ENCODE measurements at places on chromosomes 5 and 9.
A peak's percentile ranks its signal among the peaks of the same experiment; 100 is the strongest.

- no peak for DNase-seq
These were observed at the start of gene ECM2 for GRCh38 chr9:92535940-92536850. Gene ECM2 (minus strand): TSS chr9:92535990. CDS start chr9:92522866, 13,124 bp downstream.

DNA sequence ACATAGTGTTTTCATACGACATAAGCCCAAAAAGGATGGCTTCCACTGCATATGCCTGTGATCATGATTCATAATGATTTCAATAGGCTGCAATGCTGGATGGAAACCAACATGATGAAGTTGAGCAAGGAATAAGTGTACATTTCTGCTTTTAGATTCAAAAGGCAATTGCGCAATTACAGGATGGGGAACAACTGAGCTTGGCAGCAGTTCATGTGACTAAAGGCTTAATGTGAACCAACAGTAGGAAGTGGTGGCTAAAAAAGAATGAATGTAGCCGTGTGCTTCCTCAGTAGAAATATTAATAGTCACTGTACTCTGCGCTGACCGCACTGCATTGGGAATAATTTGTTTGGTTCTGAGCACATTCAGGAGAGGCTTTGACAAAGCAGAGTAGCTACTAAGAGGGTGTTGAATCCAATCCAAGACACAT, 51.2 kb downstream of the SLC1A3 start:
- no peak for DNase-seq

DNA sequence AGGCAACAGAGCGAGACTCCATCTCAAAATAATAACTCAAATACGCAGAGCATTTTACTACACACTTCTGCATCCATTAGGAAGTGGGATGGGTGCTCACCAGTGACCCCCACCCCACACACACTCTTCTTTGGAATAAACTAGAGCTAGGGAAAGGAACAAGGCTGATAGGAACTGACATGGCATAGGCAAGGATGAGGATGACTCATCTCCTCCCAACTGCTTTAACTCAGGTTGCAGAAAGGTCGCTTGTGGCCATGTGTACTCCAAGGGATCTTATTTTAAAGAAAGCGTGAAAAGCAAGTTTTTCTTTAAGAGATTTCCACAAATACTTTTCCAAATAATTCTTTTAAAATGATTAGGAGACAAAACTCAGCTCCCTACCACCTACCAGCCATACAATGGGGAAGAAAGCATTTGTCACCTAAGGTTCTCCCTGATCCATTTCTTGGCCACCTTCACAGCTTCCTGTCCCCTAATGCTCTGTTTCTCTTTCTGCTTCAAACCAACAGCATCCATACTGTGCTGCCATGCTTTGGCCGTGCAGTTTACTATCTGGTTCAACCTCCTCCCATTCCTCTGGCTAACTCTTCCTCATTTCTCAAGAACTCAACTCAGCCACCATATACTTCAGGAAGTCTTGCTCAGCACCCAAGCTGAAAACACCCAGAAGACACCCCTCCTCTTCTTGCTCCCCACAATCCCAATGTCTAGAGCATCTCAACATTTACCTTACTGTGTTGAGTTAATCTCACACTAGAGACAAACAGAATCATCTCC, 211.9 kb downstream of the ACTL7B start:
- no peak for DNase-seq

DNA sequence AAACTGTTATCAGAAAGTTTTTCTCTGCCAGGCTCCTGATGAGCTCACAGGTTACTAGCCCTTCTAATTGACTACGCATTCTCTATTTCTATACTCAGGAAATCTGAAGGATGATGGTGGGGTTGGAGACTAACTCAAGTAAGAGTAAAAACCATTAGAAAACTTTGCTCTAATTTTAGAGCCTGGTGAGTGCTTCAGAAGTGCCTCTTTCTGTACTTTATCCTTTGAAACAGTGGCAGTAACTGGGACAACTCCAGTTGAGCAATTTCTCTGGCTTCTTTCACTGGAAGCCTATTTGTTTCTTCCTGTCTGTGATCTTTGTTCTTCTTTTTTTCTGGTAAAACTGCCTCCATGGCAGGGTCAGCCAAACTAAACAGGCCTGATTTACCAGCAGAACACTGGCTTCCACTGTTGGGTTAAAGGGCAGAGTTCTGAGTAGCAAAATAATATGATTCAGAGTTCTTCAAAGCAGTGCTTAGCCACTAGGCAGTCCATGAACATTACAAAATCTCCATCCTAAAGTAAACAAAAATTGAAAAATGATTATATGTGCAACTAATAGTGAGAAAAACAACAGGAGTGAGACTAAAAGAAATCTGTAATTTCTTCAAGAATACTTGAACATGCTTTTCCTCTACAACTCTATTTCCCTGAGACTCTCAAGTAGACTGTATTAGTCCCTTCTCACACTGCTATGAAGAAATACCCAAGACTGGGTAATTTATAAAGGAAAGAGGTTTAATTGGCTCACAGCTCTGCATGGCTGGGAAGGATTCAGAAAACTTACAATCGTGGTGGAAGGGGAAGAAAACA, 79.8 kb downstream of the MROH2B start:
- DNase-seq: no peak

DNA sequence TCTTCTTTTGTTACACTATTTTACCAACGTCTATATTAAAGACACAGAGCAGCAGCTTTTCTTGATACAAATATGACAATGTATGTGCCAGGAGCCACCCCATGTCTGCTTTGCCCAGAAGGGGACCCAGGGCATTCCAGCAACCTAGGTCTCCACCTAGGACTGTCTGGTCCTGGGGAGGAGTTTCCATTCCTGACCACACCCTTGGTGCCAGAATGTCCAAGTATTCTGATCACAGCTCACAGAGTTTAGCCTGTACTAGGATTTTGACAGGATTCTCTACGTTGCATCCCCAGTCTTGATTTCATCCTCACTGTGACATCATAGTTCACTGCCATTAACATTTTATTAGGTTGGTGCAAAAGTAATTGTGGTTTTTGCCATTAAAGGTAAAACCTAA, 224.7 kb downstream of the SREK1 start:
- DNase-seq: no peak

- DNase-seq: no peak
These were observed 5.0 kb downstream of the NSMF start for GRCh38 chr9:137454145-137454596.

- DNase-seq: no peak
These were observed 224.6 kb downstream of the PLK2 start for GRCh38 chr5:58235299-58235698.

- DNase-seq: no peak
These were observed 53.4 kb downstream of the SNX18 start for GRCh38 chr5:54570916-54571315.

DNA sequence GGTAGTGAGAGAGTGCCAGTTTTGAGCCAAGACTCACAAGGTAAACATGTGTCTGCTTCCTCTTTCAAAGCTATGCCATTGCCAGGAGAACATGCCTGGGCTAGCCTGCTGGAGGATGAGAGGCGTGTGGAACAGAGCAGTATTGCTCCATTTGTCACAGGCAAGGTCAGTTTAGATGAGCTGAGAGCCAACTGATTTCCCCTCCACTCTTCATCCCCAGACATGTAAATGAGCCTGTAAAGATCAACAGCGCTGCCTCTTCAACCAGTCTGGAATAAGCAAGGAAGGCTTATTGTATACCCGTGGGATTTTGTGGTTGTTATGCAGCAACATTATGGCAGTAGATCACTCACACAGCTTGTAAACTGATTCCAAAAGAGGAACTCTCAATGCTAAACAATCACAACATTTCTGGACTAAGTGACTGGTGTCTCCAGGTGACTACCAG, 8.2 kb upstream of the GDNF start:
- DNase-seq: no peak

DNA sequence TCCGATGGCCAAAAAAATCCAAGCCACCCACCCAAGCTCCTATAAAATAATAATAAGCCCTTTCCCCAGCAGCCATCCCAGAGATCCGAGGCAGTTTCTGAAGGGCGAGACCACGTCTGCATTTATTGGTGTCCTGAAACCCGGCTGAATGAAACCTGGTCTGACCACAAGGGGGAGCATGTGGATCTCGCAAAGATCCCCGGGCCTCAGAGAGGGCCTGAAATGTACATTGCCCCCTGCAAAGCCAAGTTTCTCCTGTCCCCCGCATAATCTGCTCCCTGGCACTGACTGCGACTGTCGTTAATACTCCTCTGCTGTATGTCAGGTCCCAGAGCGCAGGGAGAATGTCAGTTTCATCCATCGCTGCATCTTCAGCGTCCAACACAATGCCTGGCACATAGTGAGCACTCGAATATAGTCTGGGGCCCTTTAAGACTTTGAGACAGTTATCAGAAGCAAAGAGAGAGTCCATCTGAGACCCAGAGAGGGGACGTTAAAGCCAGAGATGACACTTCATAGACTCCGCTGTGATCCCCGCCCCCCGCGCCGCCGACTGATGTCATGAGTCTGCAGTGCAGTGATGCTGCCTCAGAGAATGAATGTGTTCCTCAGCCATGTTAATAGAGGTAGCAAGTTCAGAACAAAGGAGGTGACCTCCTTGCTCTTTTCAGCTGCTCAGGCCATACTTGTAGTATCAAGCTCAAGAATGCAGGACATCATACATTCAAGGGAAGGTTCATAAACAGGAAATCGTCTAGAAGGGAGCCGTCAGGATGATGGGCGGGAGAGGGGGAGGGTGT, 74.5 kb upstream of the BARHL1 start:
- peak; percentile 43 for DNase-seq

- DNase-seq: no peak
These were observed 46.8 kb upstream of the CLPTM1L start for GRCh38 chr5:1391691-1392090.

- no peak for DNase-seq
These were observed 43.7 kb downstream of the SECISBP2 start for GRCh38 chr9:89361816-89362646.

- DNase-seq: no peak
These were observed 4.5 kb downstream of the SPARC start for GRCh38 chr5:151682240-151682639.

- DNase-seq: no peak
These were observed 250.3 kb downstream of the ASTN2 start for GRCh38 chr9:117164512-117164911.

DNA sequence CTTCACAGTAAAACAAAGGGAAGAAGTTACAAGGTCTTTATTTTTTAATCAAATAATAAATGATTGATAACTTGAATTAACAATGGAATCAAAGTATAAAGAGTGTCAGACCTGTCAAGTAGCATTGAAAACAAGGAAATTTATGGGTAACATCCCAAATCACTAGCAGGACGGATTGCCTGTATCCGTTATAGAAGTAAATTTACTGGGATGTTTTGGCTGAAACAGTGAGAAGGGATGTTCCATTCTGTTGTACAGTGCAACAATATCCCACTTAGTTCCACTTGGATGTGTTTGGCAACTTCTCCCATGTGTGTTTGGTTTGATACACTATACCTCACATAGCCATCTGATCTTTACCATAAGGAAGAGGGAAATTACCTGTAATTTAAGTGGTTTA, 421.0 kb upstream of the CHD1 start:
- DNase-seq: no peak

DNA sequence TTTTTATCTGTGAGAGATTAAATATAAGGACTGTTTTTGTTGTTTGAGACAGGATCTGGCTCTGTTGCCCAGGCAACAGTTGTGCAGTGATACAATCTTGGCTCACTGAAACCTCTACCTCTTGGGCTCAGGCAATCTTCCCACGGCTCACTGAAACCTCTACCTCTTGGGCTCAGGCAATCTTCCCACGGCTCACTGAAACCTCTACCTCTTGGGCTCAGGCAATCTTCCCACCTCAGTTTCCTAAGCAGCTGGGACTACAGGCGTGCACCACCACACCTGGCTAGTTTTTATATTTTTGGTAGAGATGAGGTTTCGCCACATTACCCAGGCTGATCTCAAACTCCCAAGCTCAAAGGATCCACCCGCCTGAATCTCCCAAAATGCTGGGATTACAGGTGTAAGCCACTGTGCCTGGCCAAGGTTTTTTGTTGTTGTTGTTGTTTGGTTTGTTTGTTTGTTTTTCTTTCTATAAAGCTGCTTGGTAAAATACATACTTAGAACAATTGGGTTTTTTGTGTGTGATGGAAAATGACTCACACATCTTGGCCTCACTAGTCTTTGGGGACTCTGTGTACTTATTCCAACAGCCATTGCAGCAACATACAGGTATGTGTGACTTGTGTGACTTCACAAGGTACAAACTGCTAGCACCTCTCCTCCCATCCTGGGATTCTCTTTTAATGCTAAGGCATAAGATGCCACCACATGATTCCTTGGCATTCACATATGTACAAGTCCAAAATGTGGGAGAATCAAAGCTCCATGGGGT, 36.5 kb upstream of the RASA1 start:
- no peak for DNase-seq

DNA sequence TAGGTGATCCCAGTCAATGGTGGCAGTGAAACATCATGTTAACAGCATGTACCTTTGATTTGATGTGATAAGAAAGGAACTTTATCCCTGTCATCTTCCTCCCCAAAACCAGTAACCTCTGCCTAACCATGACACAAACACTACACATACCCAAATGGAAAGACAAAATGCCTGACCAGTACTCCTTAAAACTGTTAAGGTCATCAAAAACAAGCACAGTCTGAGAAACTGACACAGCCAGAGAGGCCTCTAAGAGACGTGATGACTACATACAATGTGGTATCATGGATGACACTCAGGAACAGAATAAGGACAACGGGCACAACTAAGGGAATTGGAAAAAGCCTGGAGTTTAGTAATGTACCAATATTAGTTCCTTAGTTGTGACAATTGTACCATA, 3.9 kb upstream of the IL5 start:
- no peak for DNase-seq

- no peak for DNase-seq
These were observed 411.0 kb downstream of the MED10 start for GRCh38 chr5:5967373-5967772.
